ENCODE measurements at places on chromosomes 6 and 20. TPM values are rescaled to one million over a fixed set of nuclear protein-coding genes. Genes with fewer than 3 reads are reported as not detected.
A peak's percentile ranks its signal among the peaks of the same experiment; 100 is the strongest.

DNA sequence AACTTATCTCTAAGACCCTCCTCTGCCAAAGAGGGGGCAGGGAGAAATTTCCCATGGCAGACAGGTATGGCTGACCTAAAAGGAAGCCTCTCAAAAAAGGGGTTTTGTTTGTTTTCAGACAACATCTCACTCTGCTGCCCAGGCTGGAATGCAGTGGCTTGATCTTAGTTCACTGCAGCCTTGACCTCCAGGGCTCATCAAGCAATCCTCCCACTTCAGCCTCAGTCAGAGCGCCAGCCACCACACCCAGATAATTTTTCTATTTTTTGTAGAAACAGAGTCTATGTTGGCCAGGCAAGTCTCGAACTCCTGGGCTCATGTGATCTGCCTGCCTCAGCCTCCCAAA lies 3.8 kb downstream of the EZR start:
- H3K27ac ChIP-seq = no peak overlapping the region
- no peak overlapping the region for H3K4me3 ChIP-seq
- no peaks in the 10 kb centered on the region for H3K4me1 ChIP-seq
- no peaks in the 10 kb centered on the region for H3K36me3 ChIP-seq
- no peak for DNase-seq

RGS17 gene
- 2.2 TPM for total RNA-seq

DNA sequence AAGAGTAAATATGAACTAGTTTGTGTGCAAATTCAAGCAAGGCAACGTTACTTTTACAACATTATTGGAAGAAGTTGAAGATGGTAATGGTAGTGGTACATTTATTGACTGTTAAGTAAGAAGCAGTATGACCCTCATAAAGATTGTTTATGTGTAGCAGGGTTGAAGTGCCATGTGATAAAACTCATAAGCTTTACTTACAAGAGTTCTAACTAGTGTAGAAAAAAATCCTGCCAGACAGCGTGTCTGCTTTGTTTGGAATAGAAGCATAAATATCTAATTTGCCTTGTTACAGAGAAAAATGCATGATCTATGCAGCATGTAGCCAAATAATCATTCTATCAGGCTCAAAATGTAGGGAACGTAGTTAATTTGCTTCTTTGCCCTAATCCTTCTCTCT lies 450.8 kb upstream of the SOX4 start:
- H3K27me3 ChIP-seq = no peaks in the 10 kb centered on the region
- no peak overlapping the region for H3K4me3 ChIP-seq

DNA sequence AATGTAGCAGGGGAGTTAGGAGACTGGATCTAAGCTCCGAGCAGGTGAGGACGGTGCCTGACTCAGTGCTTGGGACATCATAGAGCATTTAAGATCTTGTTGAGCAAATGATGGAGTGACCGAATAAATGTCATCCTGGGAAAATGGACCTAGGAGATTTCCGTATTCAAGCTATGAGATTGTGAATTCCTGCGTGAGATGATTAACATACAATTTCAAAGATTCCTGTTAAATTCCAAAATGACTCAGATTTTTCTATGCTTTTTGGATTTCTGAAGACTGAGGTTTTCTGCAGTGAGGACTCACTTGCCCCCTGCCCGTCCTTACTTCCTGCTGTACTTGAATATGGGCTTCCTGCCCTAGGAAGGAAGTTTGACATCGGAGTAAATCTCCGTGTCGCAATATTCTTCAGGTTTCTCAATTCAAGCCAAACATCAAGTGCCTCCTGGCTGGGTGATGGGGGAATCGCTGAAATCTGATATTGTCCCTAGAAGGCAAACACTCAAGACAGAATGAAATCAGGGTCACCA lies 5.2 kb downstream of the SYTL3 start:
- no peaks in the 10 kb centered on the region for H3K4me1 ChIP-seq
- no peak for DNase-seq

MUCL3 gene
- not detected for total RNA-seq

DNA sequence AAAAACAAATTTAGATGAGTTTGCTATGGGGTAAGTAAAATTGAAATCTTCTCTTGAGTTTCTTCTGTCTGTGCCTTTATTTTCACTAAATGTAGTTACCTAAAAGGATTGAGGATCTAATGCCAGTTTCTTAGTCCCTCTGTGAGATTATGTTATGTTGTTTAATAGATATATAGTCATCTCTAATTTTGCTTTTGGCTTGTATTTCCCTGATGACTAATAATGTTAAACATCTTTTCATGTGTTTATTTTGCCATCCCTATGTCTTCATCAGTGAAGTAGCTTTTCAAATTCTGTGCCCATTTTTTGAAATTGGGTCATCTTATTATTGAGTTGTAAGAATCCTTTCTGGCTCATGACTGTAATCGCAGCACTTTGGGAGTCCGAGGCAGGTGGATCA lies 13.7 kb downstream of the QRSL1 start:
- no peaks in the 10 kb centered on the region for H3K36me3 ChIP-seq
- no peaks in the 10 kb centered on the region for H3K27me3 ChIP-seq
- H3K4me3 ChIP-seq = no peak overlapping the region
- no peak for DNase-seq
- H3K4me1 ChIP-seq = no peaks in the 10 kb centered on the region

GRCh38 chr6:101394936-101395335 lies 1.4 kb downstream of the GRIK2 start:
- H3K4me1 ChIP-seq = no peaks in the 10 kb centered on the region
- H3K36me3 ChIP-seq = no peaks in the 10 kb centered on the region
- no peak overlapping the region for H3K4me3 ChIP-seq
- DNase-seq = no peak
- no peaks in the 10 kb centered on the region for H3K27me3 ChIP-seq

GRCh38 chr6:26534681-26535465 lies 3.3 kb upstream of the HMGN4 start:
- H3K36me3 ChIP-seq = no peaks in the 10 kb centered on the region
- no peaks in the 10 kb centered on the region for H3K27me3 ChIP-seq
- H3K4me3 ChIP-seq = no peak overlapping the region
- no peak for DNase-seq
- peaks cover 1% of the 10 kb centered on the region for H3K4me1 ChIP-seq

DNA sequence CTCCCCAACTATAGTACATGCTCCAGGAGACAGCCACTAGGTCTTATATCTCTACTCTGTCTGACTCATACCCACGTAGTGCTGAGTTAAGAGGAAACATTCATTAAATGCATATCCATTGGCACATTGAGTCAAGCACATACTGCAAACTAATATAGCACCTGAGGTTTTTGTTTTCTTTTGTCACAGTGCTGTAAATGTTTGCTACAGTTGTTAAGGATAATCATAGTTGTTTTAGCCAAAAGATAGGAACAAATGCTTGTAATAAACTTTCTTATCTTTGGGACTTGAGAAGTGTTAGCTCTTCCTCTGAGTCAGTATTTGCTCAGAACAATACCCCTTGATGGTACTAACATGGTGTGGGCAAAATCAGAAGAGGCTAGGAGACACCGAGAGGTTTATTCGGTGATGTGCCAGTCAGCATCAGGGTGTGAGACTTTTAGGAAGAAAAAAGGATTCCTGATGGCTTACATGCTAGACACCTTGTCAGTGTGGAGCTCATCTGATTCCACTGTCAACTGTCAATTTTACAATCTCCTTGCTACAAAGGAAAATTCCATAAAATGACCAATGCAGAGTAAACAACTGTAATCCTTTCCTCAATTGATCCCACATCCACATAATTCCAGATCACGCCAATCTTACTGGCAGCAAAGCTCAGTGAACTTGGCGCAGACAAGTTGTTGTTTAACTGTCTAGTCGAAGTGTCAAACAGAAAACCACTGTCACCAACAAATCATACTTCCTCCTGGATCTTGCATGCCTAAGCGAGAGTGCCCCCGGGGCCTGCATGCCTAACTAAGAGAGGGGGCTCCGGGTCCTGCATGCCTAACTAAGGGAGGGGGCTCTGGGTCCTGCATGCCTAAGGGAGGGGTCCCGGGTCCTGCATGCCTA lies 36.1 kb downstream of the ELOVL2 start:
- no peaks in the 10 kb centered on the region for H3K4me1 ChIP-seq
- H3K27ac ChIP-seq = no peak overlapping the region
- DNase-seq = no peak

- H3K4me1 ChIP-seq = no peaks in the 10 kb centered on the region
- no peak overlapping the region for H3K4me3 ChIP-seq
- no peak overlapping the region for H3K27ac ChIP-seq
- no peaks in the 10 kb centered on the region for H3K36me3 ChIP-seq
These were observed 280.3 kb downstream of the CDC5L start for GRCh38 chr6:44667668-44668390.

MANEA gene
- total RNA-seq = 10.8 TPM

SOX18 gene
- total RNA-seq = 43.2 TPM

TMEM170B gene
- total RNA-seq = 7.3 TPM

DNA sequence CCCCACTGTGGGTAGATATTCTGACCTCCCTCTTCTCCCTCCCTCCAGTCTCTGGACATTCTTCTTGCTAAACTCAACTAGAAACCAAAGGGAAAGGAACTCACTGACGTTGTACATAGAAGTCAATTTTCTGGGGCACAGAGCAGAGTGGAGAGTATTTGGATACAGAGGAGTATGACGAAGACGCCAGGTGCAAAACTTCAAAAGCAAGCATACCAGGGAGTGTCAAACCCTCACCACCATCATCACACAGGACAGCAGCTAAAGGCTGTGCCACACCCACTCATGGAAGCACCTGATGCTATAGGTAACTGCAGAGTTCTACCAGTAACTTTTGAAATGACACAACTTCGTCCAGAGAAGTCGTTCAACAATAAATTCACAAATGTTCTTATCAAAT lies 64.8 kb downstream of the FYN start:
- H3K4me1 ChIP-seq = no peaks in the 10 kb centered on the region
- H3K27me3 ChIP-seq = no peaks in the 10 kb centered on the region
- no peaks in the 10 kb centered on the region for H3K36me3 ChIP-seq
- no peak overlapping the region for H3K27ac ChIP-seq
- H3K4me3 ChIP-seq = no peak overlapping the region

- peak overlapping the region; percentile 48 for H3K4me3 ChIP-seq
- no peaks in the 10 kb centered on the region for H3K4me1 ChIP-seq
- H3K27me3 ChIP-seq = no peaks in the 10 kb centered on the region
- no peak overlapping the region for H3K27ac ChIP-seq
These were observed 44.9 kb upstream of the SUPT3H start for GRCh38 chr6:45422503-45423110.

CST4 gene
- not detected for total RNA-seq

- H3K4me1 ChIP-seq = no peaks in the 10 kb centered on the region
- no peak overlapping the region for H3K4me3 ChIP-seq
- H3K27me3 ChIP-seq = no peaks in the 10 kb centered on the region
These were observed 400.8 kb downstream of the SMOC2 start for GRCh38 chr6:168841609-168842278.

Data from aorta (tissue), 5 donors.